ENCODE measurements at places on chromosomes 4 and X.

GRCh38 chr4:68466185-68466584, 18.9 kb downstream of the TMPRSS11E start:
- no peak overlapping the region for H3K4me3 ChIP-seq
- no peaks in the 10 kb centered on the region for H3K4me1 ChIP-seq
- H3K36me3 ChIP-seq = no peaks in the 10 kb centered on the region
- H3K27me3 ChIP-seq = no peaks in the 10 kb centered on the region

DNA sequence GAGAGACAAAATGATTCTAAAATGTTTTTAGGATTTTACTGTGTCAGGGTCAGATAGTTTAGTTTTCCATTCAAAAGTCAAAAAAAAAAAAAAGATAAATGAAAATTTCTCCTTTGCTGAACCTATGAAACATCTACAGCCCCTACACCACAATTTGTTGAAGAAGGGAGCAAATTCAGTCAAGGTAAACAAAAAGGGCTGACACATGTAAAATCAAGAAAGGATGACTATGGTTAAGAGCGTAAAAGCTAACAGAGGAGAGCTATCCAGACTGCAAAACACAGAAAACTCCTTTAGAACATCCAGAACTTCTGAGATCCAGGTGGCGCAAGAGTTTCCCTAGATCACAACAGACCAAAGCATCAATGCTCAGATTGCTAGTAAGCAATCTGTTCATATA, 72.2 kb downstream of the RAB28 start:
- H3K36me3 ChIP-seq = no peaks in the 10 kb centered on the region
- no peak overlapping the region for H3K27ac ChIP-seq
- H3K4me1 ChIP-seq = peaks cover 16% of the 10 kb centered on the region
- DNase-seq = no peak

DNA sequence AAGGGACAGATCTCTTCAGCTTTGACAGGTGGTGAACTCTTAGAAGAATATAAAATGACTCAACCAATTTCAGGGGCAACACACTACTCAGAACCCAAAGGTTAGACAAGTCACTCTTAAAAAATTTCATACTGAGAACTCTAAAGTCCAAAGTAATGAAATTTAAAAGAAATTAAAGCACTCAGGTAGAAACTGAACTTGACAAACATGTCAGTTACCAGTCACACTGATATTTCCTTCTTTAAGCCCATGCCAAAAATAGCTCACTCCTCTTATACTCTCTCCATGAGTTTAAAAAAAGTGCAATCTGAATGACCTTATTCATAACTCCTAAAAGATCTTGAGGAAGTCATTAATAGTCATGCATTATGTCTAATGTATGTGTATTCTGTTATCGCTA, 40.3 kb downstream of the AMMECR1 start:
- H3K27me3 ChIP-seq = no peaks in the 10 kb centered on the region
- H3K4me1 ChIP-seq = no peaks in the 10 kb centered on the region
- no peak overlapping the region for H3K4me3 ChIP-seq
- H3K27ac ChIP-seq = no peak overlapping the region
- DNase-seq = no peak
- H3K36me3 ChIP-seq = no peaks in the 10 kb centered on the region

GRCh38 chrX:128781506-128781905, 729.3 kb upstream of the ACTRT1 start:
- no peak for DNase-seq
- H3K4me3 ChIP-seq = no peak overlapping the region
- no peaks in the 10 kb centered on the region for H3K36me3 ChIP-seq
- H3K27ac ChIP-seq = no peak overlapping the region

DNA sequence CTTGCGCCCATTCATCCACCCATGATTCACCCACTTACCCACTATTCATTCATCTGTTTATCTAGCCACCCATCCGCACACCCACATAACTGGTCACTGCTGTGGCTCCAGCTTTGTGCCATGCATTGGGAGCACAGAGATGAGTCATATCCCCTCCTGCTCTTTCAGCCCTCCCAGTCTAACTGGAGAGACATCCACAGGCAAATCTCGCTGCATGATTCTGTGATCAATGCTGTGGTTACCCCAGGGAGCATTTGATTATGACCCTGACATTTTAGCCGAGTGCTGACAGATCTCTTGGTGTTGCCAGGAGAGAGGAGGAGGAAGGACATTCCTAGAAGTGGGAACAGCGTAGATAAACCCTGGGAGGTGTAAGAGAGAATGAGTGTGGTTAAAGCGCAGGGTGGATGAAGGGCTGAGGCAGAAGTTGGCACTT, 10.4 kb upstream of the PORCN start:
- no peaks in the 10 kb centered on the region for H3K36me3 ChIP-seq
- H3K27ac ChIP-seq = no peak overlapping the region
- H3K4me3 ChIP-seq = no peak overlapping the region
- no peaks in the 10 kb centered on the region for H3K4me1 ChIP-seq
- no peak for DNase-seq

GRCh38 chrX:153381684-153382532, 19.2 kb downstream of the PNMA6E start:
- no peaks in the 10 kb centered on the region for H3K36me3 ChIP-seq
- H3K4me3 ChIP-seq = no peak overlapping the region
- peaks cover 5% of the 10 kb centered on the region for H3K4me1 ChIP-seq

GRCh38 chr4:55530691-55531090, 16.0 kb downstream of the CLOCK start:
- H3K36me3 ChIP-seq = no peaks in the 10 kb centered on the region
- H3K4me1 ChIP-seq = no peaks in the 10 kb centered on the region
- DNase-seq = no peak
- H3K27ac ChIP-seq = no peak overlapping the region
- H3K27me3 ChIP-seq = no peaks in the 10 kb centered on the region

- H3K36me3 ChIP-seq = no peaks in the 10 kb centered on the region
- H3K4me1 ChIP-seq = no peaks in the 10 kb centered on the region
Measured at GRCh38 chr4:114052227-114052626, 72.8 kb upstream of the ARSJ start.
